ENCODE measurements at places on chromosomes 1 and 21.

DNA sequence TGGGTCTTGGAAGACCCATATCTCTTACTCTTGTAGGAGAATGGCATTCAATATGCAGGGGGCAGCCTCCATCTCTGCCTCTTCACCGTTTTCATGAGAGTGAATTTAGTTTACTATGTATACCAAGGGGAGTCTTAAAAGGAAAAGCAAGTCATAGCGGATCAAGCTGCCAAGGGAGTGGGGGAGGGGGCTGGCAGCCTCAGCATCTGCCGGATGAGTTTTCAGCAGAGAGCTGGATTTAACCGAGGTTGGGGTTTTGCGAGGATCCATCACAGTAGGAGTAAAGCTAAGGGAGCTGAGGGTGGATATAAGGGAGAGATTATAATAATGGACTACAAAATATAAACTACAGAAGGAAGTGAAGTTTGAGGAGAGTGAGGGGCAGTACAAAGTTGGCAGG lies 9.9 kb downstream of the CD160 start:
- no peak for DNase-seq

DNA sequence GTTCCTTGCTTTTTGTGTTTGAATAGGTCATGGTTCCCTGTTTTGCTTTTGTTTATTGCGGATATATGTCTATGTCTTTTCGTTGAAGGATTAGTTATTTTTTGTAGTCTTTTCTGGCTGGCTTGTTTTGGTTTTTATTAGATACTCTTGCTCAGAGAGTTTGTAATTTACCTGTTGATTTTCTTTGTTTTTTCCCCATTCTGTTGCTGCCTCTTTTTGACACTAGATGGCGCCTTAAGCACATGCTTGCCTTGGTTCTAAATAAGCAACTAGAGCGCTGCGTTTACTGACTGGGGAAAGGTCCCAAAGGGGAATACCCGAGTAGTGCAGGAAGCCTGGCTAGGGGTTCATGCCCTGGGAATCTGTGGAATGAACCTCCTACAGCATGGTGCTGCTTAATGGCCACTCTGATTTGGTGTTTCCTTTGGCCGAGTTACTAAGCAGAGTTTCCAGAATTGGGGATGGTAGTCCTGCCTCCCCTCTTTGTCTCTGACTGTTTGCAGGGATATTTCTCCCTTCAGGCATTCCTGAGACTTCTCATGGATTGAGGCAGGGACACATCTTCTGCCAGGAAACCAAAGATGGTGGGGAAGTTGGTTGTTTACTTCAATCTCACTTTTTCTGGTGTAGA lies 143.2 kb downstream of the PTPRU start:
- DNase-seq: no peak

DNA sequence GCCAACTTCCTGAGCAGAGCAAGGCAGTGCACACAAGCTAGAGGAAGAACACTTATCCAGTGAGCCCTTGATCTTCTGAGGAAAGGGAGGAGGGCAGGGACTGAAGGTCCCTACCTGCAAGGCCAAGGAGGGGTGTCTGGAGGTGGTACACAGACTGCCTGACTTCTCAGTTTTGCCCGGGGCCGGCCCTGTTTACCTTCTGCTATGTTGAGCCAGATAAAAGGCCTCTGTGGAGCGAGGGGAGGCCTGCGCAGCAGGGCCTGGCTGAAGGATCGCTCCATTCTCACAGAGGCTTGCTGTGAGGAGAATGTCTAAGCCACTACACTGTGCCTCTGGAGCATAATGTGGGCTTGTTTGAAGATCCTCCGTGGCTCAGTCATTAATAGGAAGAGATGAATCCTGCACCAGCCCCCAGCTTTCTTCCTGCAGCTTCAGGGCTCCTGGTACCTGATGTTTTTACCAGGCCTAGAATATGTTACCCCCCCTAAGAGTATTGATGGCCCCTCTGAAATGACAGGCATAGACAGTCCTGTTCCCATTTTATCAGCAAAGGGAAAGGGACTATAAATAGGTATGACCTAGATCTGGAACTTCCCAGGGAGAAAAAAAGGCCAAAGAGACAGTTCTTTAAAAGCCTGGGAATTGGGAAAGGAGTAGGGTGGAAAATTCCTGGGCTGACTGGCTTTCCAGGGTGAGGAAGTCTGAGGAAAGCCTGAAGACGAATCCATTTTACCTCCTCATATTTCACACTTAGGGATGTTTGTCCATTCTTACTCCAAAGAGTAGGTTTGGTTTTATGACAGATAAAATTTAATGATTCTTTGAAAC lies 4.7 kb downstream of the POGK start:
- no peak for DNase-seq

GRCh38 chr1:25517476-25518394 lies 25.7 kb upstream of the LDLRAP1 start:
- DNase-seq: no peak

GRCh38 chr1:65812065-65812464 lies 19.4 kb downstream of the PDE4B start:
- no peak for DNase-seq

DNA sequence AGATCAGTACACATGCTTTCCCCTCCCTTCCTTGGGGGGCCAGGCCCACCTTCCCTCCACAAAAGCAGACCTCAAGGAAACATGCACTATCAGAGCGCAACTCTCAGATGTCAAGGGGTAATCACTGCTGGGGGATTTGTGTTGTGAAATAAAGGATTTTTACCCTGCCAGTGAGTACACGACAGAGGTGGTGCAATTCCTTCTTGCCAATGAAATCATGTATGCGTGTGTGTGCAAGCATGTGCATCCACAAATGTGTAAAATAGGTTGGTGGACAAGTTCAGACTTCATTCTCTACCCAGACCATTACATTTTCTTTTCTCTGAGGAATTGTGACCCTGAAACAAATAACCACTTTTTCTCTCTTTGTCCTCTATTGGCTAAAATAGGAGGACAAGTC lies 9.8 kb upstream of the NOS1AP start:
- no peak for DNase-seq

GRCh38 chr1:3890389-3891328 lies 9.4 kb downstream of the C1orf174 start:
- DNase-seq: no peak

GRCh38 chr1:91895832-91896556 lies 10.0 kb upstream of the TGFBR3 start:
- no peak for DNase-seq

- DNase-seq: no peak
Measured at GRCh38 chr1:109241841-109242345, 7.4 kb upstream of the CELSR2 start.

GRCh38 chr1:182608845-182609610 lies 4.8 kb upstream of the RGS16 start:
- DNase-seq: no peak

DNA sequence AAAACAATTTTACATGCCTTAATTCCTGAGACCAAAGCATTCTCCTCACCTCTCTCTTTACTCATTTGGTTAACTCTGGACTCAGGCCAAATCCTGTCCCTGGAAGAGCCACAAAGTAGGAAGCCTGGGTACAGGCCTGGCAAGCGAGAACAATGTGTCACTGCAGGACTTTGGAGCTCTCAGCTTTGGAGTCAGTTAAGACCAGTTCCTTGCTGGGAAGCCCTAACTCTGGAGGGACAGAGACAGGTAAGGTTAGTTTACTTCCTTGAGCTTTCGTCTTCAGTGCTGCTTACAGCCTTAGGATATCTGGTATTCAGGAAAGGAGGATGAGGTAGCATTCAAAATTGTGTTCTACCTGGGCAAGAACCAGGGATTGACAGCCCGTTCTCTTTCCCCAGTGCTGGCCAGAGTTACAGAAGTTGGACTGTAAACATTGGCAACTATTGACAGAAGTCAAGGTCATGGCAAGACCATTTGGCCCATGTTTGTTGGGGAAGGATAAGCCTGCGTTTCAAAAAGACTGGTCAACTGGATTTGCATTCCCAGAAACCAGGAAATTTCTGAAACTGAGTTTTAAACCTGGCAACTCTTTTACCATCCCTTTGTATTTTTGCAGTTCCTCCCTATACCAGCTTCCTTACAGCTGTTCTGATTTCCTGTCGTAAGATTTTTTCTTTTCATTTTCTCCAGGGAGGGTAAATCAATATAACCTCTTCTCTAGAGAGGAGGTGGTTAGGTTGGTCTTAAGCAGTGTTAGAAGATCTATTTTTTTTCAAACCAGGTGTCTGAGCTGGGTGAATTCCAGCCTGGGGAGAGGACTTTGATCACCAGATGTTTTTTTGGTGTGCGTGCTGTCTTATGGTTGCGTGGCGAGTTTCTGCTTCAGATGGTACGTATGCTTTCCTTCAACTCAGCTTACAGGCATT lies at the start of gene C4BPB:
Gene C4BPB (plus strand): TSS at position 160 of the 926 bp plus-strand sequence. CDS start 672 bp downstream, at position 832.
- DNase-seq: no peak

DNA sequence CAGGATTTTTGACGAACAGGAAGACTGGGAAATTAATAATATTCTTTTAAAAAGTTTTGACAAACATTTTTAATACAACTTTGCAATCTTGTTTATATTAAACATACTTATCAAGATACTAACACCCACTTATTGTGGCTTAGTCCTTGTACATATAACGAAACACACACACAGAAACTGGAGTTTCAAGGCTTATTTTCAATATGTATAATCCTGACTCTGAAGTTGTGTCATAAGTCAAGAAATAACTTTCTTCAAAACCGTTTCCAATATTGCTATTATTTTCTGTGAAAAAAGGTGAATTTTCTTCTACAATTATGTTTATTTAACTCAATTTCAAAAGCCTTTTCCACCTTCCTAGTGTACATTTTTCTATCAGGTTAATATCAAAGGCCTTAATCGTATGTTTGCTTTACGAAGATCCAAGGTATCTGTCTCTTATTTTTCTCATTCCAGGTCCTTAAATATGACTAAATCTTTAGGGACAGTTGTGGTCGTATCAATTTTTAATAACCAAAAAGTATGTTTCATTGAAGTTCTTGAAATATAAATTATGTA lies 1.8 kb downstream of the CDKN2C start:
- DNase-seq: no peak

GRCh38 chr1:78607334-78607927 lies 12.8 kb upstream of the IFI44L start:
- DNase-seq: no peak

DNA sequence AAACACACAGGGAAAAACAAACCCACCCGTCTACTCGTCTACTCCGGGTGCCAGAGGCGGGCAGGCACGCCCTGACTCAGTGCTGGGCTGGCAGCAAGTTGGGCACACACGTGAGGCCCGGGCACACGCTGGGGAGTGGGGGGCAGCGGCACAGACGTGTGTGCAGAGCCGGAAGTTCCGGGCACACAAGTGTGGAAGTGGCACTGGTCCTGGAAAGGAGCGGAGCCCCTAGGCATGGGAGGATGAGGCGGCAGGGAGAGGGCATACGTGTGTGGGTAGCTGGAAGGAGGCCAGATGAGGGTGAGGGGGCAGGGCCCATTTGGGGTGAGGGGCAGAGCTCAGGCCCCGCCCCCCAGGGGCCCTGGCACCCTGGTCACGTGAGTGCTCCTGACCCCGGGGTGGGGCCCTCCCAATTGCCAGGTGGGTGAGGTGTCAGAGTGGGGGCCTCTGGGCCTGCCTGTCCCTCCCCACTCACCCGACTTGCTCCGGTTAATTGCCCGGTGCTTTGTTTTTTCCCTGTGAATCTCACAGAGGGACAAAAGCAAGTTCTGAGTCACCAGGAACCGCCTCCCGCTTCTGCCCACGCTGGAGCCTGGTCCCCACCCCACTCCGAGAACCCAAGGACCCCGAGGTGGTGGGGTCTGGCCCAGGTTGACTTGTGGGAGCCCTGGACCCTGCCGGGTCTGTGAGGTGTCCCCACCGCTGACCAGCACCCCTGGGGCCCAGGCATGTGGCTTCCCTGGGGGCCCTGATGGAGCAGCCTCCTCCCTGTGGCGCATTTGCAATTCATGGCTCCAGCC lies 104.8 kb upstream of the CASZ1 start:
- DNase-seq: no peak

DNA sequence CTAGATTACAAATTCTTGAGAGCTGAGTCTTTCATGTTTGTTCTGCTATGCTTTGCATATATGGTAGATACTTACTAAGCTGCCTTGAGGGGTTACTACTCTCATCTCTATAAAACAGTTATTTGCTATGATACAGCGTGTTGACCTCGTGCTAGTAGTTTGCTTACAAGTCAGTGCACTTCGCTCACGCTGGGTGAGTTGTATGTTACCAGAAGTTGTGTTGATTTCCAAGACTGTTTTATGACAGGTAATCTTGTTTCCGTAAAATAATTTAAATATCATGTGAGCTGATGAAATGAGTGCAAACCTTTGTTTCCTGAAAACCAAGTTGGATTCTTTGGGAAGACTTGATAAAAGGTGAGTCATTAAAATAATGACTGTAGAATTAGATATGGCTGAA lies 7.3 kb downstream of the MRPS6 start:
- DNase-seq: no peak

DNA sequence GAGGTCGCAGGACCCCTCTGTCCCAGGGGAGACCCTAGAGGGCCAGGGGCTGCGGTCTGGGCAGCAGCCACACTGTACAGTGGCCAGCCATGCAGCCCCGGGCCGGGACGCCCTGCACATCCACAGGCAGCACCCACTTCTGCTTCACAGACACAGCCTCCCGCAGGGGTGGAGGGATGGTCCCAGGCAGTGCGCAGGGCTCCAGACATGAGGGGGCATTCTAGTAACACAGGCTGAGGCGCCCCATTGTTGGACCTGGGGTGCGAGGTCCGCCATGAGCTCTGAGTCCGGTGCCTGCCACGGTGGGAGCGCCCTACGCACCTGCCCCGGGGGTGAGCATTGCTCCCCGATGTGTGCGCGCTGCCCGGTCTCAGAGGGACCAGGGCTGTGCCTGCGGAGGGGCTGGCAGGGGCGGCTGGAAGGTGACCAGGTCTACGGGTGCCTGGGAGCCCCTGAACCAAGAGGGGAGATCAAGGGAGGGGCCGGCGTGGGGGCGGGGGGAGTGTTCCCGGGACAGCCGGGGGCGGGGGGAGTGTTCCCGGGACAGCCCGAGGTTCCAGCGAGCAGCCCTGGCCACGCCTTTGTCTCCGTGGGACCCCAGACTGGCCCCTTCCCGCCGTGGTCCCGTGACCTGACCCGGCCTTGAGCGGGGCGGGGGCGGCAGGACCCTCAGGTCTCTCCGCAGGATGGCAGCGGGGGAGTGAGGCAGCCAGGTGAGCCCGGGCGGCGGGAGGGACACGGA lies 4.5 kb downstream of the MMEL1 start:
- no peak for DNase-seq

- DNase-seq: no peak
Measured at GRCh38 chr1:235357485-235358373, 9.5 kb upstream of the TBCE start.

DNA sequence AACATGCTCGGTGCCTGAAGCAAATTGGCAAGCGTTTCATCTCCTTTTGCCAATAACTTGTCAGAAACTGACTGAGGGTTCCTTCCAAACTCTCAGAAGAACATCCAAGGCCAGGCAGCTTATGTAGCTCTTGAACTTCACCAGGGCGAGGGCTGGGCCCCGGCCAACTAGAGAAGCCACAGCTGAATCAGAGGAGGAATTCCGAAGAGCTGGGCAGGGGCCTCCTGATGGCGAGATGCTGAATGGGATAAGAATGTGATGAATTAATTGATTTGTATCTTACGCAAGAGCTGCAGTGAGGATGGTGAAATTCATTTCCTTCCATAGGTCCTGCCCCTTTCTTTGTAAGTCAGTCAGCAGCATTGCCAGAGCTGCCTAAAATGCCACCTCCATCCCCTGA lies 345.8 kb downstream of the KIF26B start:
- DNase-seq: no peak

GRCh38 chr1:151816548-151817352 lies 11.5 kb upstream of the LINGO4 start:
- no peak for DNase-seq

GRCh38 chr1:44860891-44861425 lies 17.9 kb upstream of the PTCH2 start:
- DNase-seq: no peak

All from activated T-cell treated with anti-CD3 and anti-CD28 coated beads, Interleukin-2, amount 50 U/mL, for 4 hours (primary cell).